Stimulated activated CD4-positive, alpha-beta T cell treated with anti-CD3 and anti-CD28 coated beads, Interleukin-2, amount 100 ng/mL, for 24 hours (primary cell): ENCODE measurements at places on chromosomes 1 and 21.

DNA sequence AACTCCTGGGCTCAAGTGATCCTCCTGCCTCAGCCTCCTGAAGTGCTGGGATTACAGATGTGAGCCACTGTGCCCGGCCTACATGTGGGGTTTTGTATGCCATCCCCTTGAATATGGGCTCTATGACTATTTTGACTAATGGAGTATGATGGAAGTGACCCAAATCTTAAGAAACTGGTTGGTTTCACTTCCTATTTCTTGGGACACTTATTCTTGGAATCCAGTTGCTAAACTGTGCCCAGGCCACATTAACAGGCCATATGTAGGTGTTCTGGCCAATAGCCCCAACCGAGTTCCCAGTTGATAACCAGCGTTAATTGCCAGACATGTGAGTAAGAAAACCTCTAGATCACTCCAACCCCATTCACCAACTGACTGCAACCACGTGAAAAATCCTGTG is 36.3 kb upstream of the CLIC4 start:
- no peak for DNase-seq

DNA sequence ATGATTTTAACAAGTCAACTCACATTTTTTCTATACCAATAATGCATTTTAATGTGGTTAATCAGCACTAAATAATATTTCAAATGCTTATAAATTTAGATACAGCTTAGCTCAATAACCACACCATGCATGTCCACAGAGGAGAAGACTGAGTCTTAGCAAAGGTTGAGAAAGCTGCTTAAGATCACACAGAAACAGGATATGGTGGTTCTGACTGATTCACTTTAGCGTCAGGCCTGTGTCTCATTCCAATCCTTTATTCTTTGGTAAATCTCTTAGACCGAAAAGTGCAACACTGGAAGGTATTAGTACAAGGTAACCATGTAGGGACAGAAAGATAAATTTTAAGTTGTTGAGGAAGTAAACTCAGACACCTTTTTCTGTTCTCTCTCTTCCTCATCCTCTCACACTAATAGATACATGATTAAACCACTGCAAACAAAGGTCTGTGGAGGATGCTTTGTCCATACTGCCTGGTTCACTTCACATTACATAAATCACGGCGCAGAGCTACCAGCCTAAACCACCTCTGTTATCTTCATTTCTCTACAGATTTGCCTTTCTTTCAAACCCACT is 139.0 kb downstream of the DPYD start:
- no peak for DNase-seq

DNA sequence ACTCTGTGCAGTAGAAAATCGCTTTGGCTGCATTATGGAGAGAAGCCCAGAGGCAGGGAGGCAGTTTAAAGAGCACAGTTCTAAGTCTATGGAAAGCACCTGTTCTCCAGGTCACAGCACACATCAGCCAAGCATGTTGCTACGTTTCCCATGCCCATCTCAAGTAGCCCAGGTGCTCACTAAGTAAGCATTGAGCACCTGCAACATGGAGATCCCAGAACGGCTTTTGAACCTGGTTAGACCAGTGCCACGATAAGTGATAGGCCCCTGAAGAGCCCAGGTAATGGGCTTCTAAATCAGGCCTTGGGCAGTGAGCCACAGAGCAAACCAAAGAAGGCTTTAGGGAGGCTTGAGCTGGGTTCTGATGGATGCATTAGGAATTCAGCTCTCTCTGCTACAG is 186.2 kb downstream of the C1orf94 start:
- DNase-seq, result no peak

GRCh38 chr1:169473347-169473746 is 12.4 kb downstream of the SLC19A2 start:
- no peak for DNase-seq

DNA sequence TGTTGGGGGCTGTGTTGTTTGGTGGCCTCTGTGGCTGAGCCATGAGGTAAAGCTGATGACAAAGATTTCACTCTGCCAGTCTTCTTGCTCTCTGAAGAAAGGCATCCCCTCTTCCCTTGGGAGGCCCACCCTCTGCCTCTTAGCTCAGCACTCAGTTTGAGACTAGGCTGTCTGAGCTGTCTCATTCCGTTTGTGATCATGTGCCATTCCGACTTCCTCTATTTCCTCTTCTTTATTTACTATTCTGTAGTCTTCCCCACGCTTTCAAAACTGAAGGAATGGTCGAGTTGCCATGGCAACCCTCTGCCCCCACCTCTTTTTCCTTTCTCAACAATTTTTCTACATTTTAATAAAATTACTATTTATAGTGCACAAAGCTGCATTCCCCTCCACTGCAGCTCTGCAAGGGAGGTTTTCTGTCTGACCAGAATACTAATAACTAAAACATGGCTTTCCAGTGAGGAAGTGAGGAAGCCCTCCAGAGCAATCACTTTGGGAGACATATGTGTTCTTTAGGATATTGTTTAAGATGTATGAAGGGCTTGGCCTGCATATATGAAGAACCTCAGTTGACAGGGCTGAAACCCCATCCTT is 30.8 kb downstream of the KCNA3 start:
- DNase-seq, result no peak
